B cell (primary cell): ENCODE measurements at places on chromosomes 6 and 20. TPM values are rescaled to one million over a fixed set of nuclear protein-coding genes. Genes with fewer than 3 reads are reported as not detected.

SLC17A1 gene
- not detected in 2 replicates for total RNA-seq

KCNK5 gene
- 0.07 TPM in 1 of 2 replicates, not detected in the other for total RNA-seq

OTOR gene
- not detected in 2 replicates for total RNA-seq

EPB41L2 gene
- 59.8 and 61.0 TPM in 2 replicates for total RNA-seq

APOM gene
- total RNA-seq: 2.6 and 3.6 TPM in 2 replicates

SLC17A9 gene
- total RNA-seq: 33.0 and 44.6 TPM in 2 replicates

TRIM15 gene
- not detected in 2 replicates for total RNA-seq

C6orf58 gene
- total RNA-seq: not detected in 2 replicates

GRIK2 gene
- not detected in 2 replicates for total RNA-seq

BEND6 gene
- total RNA-seq: not detected in 2 replicates

DUSP15 gene
- total RNA-seq: 1.8 and 3.3 TPM in 2 replicates

AGER gene
- 36.4 and 38.8 TPM in 2 replicates for total RNA-seq

LHFPL5 gene
- total RNA-seq: not detected in 2 replicates

MYLIP gene
- 37.3 and 40.6 TPM in 2 replicates for total RNA-seq

CDSN gene
- not detected in 2 replicates for total RNA-seq

CDH4 gene
- total RNA-seq: not detected in 2 replicates

PAQR8 gene
- 8.5 and 8.9 TPM in 2 replicates for total RNA-seq

SRC gene
- total RNA-seq: 16.8 and 20.4 TPM in 2 replicates

OR12D3 gene
- total RNA-seq: not detected in 2 replicates

AHI1 gene
- total RNA-seq: 57.9 and 61.7 TPM in 2 replicates

TGM3 gene
- not detected in 2 replicates for total RNA-seq

CCN2 gene
- 0.81 and 1.0 TPM in 2 replicates for total RNA-seq

COL11A2 gene
- 0.39 and 0.66 TPM in 2 replicates for total RNA-seq

MLIP gene
- not detected in 2 replicates for total RNA-seq

JAG1 gene
- 0.22 TPM in 1 of 2 replicates, not detected in the other for total RNA-seq

FILIP1 gene
- total RNA-seq: not detected in 2 replicates

TGM2 gene
- total RNA-seq: 58.8 and 60.8 TPM in 2 replicates

CTCFL gene
- not detected in 2 replicates for total RNA-seq

HLA-C gene
- 972 and 998 TPM in 2 replicates for total RNA-seq

CLPSL2 gene
- not detected in 2 replicates for total RNA-seq

MOCS3 gene
- 7.6 and 7.9 TPM in 2 replicates for total RNA-seq

REPS1 gene
- total RNA-seq: 55.5 and 57.1 TPM in 2 replicates

KHDC1L gene
- total RNA-seq: not detected in 2 replicates

C20orf202 gene
- not detected in 2 replicates for total RNA-seq

DDX43 gene
- 1.8 and 2.6 TPM in 2 replicates for total RNA-seq

DPM1 gene
- 35.2 and 37.5 TPM in 2 replicates for total RNA-seq

PPIL6 gene
- 0.53 and 1.8 TPM in 2 replicates for total RNA-seq

TSHZ2 gene
- total RNA-seq: 5.7 and 7.7 TPM in 2 replicates

BNIP5 gene
- total RNA-seq: 0.10 TPM in 1 of 2 replicates, not detected in the other

CAGE1 gene
- 0.32 and 0.34 TPM in 2 replicates for total RNA-seq

KHDC1 gene
- 2.9 and 3.5 TPM in 2 replicates for total RNA-seq

SLPI gene
- not detected in 2 replicates for total RNA-seq

SIRPB2 gene
- total RNA-seq: not detected in 2 replicates

CLPSL1 gene
- not detected in 2 replicates for total RNA-seq

GJA1 gene
- total RNA-seq: not detected in 2 replicates

CCDC167 gene
- total RNA-seq: 9.7 and 11.1 TPM in 2 replicates

DSP gene
- total RNA-seq: not detected in 2 replicates

MATN4 gene
- not detected in 2 replicates for total RNA-seq

STX7 gene
- total RNA-seq: 221 and 227 TPM in 2 replicates

PROKR2 gene
- total RNA-seq: not detected in 2 replicates

CCDC170 gene
- total RNA-seq: not detected in 2 replicates

BMP6 gene
- total RNA-seq: 2.2 and 2.9 TPM in 2 replicates

COL21A1 gene
- not detected in 2 replicates for total RNA-seq
